Activated CD4-positive, alpha-beta T cell treated with anti-CD3 and anti-CD28 coated beads for 1 hour (primary cell): ENCODE measurements at places on chromosomes 7 and 10.

DNA sequence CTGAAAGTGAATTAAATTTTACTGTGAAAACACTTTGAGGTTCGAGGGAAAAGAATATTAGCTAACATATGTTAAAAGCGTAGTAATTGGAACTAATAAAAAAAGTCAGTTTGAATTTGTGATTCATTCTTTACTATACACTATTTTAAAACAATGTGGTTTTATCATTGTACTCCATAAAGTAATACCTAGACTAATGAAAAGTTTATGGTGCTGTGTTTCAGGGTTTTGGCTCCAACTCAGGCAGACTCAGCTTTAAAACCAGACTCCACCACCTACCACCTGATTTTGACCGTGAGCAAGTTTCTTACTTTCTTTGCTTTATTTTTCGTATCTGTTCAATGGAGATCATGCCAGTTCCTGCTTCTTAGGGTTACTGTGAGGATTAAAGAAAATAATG, 9.2 kb upstream of the PRTFDC1 start:
- no peak for DNase-seq

- no peak for DNase-seq
Measured at GRCh38 chr10:49375611-49376010, 20.3 kb downstream of the DRGX start.

DNA sequence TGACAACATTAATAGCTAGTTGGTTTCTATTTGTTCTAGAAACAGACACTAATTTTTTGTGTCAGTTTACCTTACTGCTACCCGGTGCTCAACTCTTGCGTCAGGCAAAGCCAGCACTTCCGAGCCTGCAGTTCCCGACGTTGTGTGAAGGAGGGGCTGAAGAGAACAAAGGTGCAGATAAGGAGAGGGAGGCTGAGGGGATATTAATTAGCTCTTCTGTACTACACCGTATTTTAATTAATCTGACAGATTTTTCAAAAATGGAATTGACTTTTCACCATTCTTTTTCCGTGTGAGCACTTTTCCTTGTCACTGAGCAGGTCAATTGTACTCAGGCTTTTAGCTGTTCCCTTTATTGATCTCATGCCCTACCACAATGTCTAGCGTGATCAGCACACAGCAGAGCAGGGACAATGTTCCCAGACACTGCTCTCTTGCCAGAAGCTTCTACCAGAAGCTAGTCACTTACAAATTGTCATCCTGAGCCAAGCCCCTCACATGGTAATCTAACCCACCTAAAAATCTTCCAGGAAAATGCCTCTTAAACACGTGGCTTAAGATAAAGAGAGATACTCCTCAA, 650.5 kb upstream of the MKI67 start:
- no peak for DNase-seq

DNA sequence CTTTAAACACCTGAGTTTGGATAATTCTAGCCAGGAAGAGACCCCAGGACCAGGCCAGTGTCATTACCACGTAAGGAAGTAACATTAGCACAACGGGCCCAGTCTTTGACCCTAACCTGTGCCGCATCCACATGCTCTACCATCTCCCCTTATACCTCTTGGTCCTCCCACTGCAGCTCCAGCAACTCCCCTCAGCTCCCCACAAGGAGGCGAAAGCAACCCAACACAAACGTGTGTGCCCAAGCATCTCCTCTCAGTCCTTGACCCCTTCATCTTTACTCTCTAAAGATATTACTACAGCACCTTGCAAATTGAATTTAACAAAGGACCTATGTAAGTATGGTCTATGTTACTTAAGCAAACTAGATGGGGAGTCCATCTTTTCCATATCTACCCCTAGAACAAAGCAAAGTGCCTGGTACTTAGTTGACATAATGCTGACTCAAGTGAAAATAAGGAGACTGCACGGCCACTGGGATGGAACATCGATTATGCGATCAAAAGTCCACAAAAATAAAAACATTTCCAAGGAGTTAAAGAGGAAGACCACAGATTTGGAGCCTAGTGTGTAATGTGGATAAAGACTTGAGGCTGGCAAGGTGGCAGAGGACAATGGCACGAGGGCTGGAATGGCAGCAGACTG, 147.7 kb downstream of the JAZF1 start:
- no peak for DNase-seq

- DNase-seq, result no peak
Measured at GRCh38 chr10:18008986-18009385, 57.3 kb downstream of the SLC39A12 start.

DNA sequence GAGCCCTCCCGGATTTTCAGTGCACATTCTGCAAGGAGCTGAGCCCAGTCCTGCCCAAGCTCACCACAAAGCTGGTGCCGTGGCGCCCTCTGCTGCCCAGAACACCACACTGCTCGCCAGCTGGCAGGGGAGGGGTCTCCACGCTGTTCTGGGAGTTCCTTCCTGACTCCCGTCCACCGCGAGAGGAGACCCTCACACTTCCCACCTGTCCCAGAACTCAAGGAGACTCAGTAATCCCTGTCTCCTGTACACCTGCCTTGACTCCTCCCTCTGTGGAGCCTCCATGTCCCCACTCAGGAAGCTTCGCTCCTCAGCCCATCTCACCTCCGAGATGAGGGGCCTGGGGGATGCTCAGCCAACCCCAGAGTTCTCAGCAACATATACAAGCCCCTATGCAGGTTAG, 11.3 kb downstream of the C10orf105 start:
- peak; percentile 46 for DNase-seq
